ENCODE measurements at places on chromosomes 6 and 20. TPM values are rescaled to one million over a fixed set of nuclear protein-coding genes. Genes with fewer than 3 reads are reported as not detected.

- DNase-seq = no peak
Measured at GRCh38 chr6:12314751-12315150, 24.6 kb downstream of the EDN1 start.

DNA sequence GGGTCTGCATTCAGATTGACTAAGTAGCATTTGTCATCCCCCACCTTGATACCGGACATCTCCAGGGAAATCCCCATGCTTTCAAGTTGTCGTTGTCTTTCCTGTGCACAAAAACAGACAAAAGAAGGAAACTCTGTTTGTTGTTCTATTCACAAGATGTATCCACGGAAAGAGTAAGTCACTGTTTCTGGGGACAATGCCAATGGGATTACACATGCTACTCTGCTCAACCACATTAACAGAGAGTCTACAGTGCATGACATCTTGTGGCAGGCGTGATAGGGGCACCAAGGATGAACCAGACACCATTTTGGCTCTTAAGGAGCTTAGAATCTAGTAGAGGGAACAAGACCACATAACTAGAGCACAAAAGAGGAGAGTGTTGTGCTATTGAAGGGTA, 124.4 kb upstream of the NUP153 start:
- DNase-seq = no peak

DNA sequence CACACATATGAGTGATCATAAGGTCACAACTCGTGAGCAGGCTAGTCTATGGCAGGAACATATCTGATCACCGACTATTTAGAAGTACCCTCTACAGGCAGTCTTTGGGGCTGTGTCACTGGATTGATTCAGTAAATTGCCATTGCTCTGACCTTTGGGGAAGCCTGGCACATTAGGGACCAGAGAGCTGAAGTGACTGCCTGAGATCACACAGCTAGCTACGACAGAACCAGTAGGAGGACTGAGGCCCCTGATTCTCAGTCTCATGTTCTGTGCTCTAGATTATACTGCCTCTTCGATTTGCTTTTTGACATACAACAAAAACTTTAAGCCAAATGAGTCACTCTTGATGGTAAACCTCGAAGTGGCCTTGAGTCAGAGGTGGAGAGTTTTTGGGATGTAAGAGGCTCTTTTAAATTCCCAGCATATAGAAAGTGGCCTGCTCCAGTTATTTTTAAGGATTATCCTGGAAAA, 247.5 kb upstream of the SUPT3H start:
- no peak for DNase-seq

DNA sequence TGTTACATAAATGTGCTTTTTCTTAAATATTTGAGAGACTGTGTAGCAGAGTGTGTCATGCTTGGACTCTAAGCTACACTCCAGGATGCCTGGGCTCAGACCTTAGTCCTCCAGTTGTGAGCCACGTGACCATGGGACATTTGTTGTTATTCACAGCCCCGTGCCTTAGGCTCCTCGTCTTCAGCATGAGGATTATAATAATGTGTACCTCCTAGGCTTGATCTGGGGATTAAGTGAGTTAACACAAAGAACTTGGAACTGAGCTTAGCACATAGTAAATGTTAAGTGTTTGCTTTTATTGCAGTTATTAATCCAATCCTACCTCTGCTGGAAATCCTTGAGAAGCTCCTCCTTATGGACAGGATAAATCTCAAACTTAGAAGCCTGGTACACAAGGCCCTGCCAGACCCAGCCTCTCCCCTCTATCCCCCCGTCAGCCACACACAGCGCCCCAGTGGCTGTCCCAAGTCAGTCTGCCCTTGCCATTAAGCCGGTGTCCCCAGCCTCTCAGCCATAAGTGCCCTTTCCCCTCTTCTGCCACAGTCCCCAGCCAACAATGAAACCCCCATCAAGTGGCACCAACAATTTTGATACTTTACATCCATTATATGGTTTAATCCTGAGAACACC, 177.5 kb downstream of the TMEM242 start:
- no peak for DNase-seq

CDH26 gene
- 1.1 TPM for total RNA-seq

- no peak for DNase-seq
Measured at GRCh38 chr6:21836772-21837425, 243.3 kb downstream of the SOX4 start.

AIF1 gene
- 6.1 TPM for total RNA-seq

- DNase-seq = no peak
Measured at GRCh38 chr20:10670501-10671220, 3.1 kb downstream of the JAG1 start.

DNA sequence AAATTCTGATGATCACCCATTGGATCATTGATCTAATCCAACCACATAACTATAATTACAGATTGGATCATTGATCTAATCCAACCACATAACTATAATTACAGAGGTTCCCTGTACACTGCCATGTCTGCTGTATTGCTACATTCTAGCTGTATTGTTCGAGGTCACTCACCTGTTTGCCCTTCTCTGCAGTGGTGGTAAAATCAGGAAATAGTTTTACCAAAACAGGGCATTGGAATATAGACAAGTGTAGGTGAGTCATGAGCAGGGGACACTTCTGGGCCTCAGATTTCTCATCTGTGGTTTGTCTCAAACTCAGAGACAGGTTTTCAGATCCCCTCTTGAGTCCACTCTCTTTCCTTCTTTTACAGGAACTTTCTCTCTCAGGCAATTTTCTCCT, 9.0 kb upstream of the AFDN start:
- no peak for DNase-seq

DNA sequence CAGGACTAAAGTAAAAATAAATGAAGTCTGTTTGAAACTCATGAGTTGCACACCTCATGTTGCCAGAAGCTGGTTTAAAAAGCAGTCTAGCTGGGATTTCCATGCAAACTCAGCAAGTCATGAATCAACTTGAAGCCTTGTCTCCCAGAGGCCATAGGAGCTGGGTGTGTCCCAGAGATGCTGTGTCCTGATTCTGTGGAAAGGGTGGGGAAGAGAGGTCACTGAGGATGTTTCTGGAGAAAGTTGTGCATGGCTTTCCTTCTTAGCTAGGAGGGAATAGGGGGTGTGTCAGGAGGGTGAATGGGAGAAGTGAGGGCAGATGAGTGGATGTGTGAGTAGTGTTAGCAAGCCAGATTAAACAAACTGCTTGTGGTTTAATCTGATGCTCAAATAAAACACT, 111.3 kb downstream of the ADAT2 start:
- no peak for DNase-seq

- no peak for DNase-seq
Measured at GRCh38 chr20:32168184-32168910, 39.2 kb downstream of the PLAGL2 start.

- DNase-seq = no peak
Measured at GRCh38 chr6:24517659-24518543, 23.1 kb downstream of the ALDH5A1 start.

GRCh38 chr6:19905584-19905983, 68.4 kb downstream of the ID4 start:
- DNase-seq = no peak

DNA sequence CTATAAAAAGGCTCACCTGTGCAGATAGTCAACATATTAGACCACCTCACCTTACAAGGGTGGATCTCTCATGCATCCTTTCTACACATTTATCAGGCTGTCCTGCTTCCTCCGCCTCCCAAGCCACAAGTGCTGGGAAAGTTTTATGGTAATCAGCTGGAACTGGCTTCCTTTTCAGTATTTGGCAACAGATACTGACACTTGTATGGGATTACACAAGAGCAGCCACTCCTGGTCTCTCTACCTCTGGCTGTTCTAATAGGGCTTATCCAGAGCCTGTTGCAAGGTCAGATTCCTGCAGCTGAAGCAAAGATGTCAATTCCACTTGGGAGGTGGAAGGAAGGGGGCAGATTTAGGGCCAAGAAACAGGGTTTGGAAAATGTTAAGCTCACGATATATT, 503 bp upstream of the GPLD1 start:
- no peak for DNase-seq

DNA sequence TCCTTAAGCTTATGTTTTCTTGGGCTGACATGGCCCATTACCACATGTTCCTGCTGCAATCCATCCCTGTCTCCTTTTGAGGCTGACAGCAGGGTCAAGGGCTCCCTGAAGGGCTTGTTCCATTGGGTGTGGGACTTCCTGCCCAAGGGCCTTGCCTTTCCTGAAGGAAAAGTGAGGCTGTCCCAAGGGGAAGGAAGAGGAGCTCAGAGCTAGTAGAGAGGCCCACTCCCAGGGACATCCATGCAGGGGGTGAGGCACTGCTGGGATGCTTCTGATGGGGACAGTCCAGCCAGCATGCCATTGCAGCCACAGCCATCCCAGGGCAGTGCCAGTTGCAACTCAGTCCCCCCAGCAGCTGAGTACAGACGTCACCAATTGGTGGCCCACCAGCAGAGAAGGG, 138.4 kb upstream of the FOXA2 start:
- no peak for DNase-seq

GRCh38 chr6:111803371-111803770, 69.9 kb downstream of the FYN start:
- DNase-seq = no peak

Data from lower leg skin (tissue), 4 donors.